ENCODE measurements at places on chromosomes 6 and 20.

- DNase-seq = no peak
Measured at GRCh38 chr6:43949551-43949991, 177.7 kb downstream of the MRPL14 start.

DNA sequence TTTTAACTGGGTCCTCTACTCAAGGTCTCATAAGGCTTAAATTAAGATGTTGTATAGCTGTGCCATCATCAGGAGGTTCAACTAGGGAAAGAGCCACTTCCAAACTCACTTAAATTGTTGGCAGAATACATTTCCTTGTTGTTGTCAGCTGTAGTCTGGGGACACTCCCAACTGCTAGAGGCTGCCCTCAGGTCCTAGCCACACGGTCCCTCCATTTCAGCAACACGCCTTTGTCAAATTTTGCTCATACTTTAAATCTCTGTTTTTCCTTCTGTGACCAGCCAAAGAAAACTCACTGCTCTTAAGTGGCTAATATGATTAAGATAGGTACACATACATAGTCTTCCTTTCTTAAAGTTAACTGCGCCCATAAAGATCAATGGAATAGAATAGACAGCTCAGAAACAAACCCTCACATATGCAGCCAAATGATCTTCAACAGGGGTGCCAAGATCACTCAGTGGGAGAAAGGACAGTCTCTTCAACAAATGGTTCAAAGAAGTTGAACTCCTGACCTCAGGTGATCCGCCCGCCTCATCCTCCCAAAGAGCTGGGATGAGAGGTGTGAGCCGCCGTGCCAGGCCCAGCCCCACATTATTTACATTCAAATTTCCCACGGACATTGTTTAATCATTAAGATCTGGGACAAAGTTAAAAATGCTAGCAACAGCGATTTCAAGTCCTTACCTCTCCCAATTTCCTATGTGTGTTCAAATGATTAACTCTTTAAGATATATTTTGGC is 76.4 kb upstream of the ELOVL5 start:
- no peak for DNase-seq

- DNase-seq = no peak
Measured at GRCh38 chr6:85058806-85059205, 294.4 kb upstream of the TBX18 start.

DNA sequence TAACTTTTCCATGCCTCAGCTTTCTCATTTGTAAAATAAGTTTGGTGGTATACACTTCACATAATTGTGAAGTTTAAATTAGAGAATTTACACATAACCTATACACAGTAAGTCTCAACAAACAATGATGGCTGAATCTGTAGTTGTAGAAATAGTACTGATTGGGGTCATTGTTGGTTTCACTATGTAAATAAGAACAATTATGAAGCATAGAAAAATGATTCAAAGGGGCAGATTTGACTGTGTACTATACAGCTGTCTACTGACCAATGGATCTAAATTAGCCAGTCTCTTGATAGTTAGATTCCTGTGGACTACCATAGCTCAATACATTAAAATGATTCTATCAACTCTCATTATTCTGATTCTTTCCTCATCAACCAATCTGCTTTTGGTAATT is 181.1 kb upstream of the STXBP5 start:
- DNase-seq = no peak

GRCh38 chr20:37280403-37280802 is 9.1 kb upstream of the MANBAL start:
- DNase-seq = no peak

Data from hippocampal formation (tissue), 2 donors.